ENCODE measurements at places on chromosomes 6 and 20.

DNA sequence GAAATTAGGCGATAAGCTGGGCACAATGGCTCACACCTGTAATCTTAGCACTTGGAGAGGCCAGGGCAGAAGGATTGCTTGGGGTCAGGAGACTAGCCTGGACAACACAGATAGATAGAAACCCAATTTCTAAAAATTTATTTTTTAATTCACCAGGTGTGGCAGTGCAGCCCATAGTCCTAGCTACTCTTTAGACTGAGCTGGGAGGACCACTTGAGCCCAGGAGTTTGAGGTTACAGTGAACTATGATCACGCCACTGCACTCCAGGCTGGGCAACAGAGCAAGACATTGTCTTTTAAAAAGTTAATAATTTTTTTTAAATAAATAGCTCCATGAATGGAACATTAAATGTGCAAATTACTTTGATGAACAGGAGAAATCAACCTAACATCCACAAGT lies 8.2 kb downstream of the ZNF318 start:
- no peak for DNase-seq

- DNase-seq, result no peak
Measured at GRCh38 chr6:9136141-9136822, 700.9 kb upstream of the SLC35B3 start.

- no peak for DNase-seq
Measured at GRCh38 chr6:1287103-1287591, 24.8 kb upstream of the FOXQ1 start.

- DNase-seq, result no peak
Measured at GRCh38 chr6:75382634-75382900, 98.0 kb upstream of the TMEM30A start.

DNA sequence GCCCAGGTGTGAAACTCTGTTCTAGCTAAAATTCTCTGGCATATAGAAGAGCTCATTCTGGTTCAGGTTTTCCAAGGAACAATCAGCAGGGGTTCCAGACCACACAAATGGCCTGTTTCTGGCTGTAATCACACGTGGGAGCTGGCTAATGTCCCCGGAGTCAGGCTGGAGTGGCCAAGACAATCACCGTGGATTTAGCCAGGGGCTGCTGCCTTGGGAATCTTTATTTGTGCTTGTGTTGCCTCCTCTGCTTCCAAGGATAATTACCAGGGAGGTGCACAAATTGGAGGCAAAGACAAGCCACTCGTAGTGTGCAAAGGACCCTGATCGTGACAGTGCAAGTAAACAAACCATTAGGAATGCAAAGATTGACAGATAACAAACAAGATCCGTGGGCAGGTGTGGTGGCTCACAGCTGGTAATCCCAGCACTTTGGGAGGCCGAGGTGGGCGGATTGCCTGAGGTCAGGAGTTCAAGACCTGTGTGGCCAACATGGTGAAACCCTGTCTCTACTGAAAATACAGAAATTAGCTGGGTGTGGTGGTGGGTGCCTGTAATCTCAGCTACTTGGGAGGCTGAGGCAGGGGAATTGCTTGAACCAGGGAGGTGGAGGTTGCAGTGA lies 77.3 kb downstream of the KCNB1 start:
- no peak for DNase-seq

GRCh38 chr6:127880429-127880828 lies 20.4 kb downstream of the THEMIS start:
- DNase-seq, result no peak

- no peak for DNase-seq
Measured at GRCh38 chr6:101811108-101811507, 417.6 kb downstream of the GRIK2 start.

GRCh38 chr6:165602291-165602690 lies 60.8 kb downstream of the PDE10A start:
- no peak for DNase-seq

DNA sequence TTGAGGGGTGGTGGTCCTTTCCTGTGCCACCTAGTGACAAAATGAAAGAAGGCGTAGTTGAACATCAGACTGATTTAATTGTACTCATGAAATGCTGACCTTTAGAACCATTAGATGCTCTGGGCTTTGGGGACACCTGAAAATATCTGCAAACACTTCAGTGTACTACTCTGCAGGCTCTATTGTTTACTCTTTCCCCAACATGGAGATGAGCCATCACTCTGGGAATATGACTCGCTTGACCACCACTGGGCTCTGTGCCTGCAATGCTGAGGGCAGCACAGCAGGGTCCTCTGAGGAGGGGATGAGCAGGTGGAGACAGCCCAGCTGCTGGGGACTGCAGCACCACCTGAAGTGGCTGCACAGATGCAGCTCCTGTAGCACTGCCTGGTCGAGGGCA lies 74.8 kb upstream of the SLC24A3 start:
- DNase-seq, result no peak

- DNase-seq, result no peak
Measured at GRCh38 chr6:169722362-169723199, 1.7 kb downstream of the PHF10 start.

GRCh38 chr6:161215193-161215592 lies 58.7 kb downstream of the AGPAT4 start:
- no peak for DNase-seq

- DNase-seq, result no peak
Measured at GRCh38 chr6:108996208-108996607, 98.4 kb downstream of the SESN1 start.

- DNase-seq, result no peak
Measured at GRCh38 chr6:76510489-76510888, 438.0 kb upstream of the IMPG1 start.

DNA sequence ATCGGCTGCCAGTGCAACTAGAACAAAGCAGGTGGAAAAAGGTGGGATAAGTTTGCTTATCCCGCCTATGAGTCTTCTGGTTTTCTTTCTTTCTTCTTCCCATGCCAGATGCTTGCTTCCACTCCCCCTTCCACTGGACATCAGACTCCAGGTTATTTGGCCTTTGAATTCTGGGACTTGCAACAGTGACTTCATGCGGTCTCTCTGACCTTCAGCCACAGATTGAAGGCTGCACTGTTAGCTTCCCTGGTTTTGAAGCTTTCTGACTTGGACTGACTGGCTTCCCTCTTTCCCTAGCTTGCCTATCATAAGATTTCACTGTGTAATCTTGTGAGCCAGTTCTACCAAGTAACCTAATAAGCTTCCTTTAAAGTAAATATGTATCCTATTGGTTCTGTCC lies 878.4 kb upstream of the GJE1 start:
- no peak for DNase-seq
